ENCODE measurements at places on chromosomes 2 and 18.

DNA sequence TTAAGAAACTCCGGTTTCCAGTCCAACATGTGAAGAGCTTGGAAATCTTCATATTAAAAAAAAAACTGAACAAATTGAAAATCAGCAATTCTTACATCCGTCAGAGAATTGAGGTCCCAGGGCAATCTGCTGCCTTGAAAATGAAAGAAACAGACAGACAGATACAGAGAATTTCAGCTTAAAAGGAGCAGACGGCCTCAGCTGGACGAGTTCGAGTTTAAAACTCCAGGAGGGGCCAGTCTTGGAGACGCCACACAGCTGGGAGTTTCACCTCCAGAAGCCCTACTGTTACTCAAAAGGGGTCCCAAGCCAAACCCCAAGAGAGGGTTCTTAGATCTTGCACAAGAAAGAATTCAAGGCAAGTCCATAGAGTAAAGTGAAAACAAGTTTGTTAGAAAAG is 226.5 kb upstream of the ARL4C start:
- no peak for DNase-seq

DNA sequence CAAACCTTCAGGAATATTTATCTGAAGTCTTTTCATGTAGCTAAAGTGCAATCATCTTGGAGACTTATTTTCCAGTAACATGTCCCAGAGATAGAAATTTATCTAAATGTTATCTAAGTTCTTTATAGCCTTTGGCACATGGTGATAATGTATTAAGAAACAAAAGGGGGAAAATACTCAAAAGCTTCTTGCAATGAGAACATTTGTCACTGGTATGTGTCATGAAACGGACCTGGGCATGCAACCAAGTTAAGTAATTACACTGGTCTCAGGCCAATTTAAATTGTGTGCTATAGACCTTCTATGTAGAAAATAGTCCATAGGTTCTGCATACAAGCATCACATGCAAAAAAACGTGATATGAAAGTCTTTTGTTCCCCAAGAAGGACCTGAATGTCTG is 136.2 kb downstream of the SLC8A1 start:
- DNase-seq: no peak

DNA sequence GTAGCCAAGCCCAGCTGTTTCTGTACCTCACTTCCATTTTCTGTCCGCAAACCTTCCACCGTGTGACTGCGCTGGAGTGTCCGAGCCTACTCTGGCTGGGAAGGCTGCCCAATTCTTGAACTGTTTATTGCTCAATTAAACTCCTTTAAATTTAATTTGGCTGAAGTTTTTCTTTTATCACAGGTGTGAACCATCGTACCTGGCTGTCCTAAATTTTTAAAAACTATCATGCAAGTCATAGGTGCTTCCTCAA is 6.2 kb upstream of the RNU2-63P start:
- no peak for DNase-seq

DNA sequence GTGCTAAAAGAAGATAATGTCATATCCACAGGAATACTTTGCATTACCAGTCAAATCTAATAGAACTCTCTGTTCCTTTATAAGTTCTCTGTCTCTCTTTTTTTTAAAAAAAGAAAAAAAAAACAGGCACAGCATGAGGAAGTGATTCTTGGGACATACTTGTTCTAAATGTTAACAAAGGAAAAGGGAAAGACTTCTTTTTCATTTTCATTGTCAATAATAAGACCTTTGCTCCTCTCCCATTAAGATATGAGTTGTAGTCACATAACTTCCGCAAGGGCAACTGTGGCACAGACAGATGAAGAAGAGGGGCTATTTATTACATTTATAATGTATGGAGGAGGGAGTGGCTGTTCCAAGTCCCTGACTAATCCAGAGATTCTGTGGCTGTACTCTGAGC is 4.7 kb downstream of the CD302 start:
- no peak for DNase-seq

GRCh38 chr2:9703085-9703678 is 72.4 kb upstream of the YWHAQ start:
- DNase-seq: no peak

- peak; percentile 24 for DNase-seq
Observed at GRCh38 chr2:106282462-106283170, 88.5 kb upstream of the UXS1 start.

DNA sequence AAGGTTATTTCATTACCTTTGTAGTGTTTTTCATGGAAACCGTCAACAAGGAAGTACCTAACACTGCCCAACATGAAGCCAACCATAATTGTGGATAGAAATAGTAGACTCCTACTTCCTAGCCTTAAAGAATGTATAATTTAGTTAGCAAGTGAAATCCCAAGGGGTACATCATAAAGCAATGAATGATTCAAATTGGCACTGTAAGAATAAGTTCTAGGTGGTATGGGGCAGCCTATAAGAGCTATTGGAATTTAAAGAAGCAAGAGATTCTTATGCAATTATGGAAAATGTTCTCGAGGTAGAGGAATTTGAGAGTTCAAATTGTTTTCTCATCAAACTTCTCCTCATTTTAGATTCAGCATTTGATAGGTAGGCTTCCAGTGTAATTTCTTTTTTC is 157.9 kb downstream of the FMNL2 start:
- DNase-seq: no peak

DNA sequence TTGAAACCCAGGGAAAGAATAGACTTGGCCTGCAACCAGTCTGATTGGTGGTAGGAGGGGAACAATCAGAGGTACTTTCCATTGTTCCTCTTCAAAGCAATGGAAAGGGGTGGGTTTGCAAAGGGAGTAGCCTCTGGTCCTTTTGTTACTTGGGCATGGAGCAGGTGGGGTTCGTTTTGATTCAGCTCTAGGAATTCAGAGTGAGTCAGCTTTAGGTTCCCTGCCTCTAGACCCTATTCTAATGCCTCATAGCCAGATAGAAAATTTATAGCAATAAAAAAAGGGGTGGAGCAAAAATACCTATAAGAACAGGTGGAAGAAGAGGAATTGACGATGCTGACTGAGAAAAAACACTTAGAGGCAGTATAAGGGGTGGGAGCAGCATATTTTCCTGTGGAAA is 636.4 kb downstream of the PLCL1 start:
- DNase-seq: no peak

DNA sequence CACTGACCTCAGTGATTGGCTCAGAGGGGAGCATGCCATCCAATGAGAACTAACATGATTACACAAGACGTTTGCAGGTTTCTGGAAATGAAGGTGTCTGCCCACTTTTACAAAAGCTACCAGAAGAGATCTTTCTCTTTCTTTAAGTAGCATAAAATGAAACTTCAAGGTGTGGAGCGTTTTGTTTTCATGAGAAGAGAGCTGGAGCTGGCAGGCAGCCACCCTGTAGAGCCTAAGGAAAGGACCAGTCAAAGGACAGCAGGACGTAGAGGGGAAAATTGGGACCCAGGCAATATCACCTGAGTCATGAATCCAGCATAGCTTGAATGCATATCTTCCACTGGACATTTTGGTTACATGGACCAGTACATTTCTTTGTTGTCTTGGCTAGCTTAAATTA is 331.0 kb downstream of the EPHA4 start:
- no peak for DNase-seq

GRCh38 chr2:148162871-148163270 is 142.0 kb downstream of the MBD5 start:
- no peak for DNase-seq

- no peak for DNase-seq
Observed at GRCh38 chr2:88622307-88622706, 5.0 kb downstream of the EIF2AK3 start.

DNA sequence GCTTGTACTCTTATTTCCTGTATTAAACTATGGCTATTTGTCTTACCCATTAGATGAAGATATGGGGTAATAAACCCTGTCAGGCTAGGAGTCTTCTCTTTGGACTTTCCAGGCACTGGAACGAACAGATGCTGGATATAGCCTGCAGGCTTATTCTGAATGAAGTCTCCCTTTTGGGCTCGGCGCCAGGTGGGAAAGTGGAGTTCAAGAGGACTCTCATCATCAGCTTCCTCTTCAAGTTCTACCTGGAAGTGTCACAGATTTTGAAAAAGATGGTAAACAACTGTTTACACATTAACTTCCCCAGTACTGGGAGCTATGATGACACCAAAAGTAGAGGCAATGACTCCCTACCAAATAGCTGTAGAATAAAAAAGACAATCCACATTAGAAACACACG is 27.9 kb downstream of the AOX1 start:
- no peak for DNase-seq

- DNase-seq: no peak
Observed at GRCh38 chr2:194870974-194871535, 786.0 kb upstream of the SLC39A10 start.

- DNase-seq: no peak
Observed at GRCh38 chr2:44736270-44736942, 205.1 kb upstream of the SIX3 start.

GRCh38 chr2:156003780-156004179 is 328.7 kb downstream of the NR4A2 start:
- DNase-seq: no peak

DNA sequence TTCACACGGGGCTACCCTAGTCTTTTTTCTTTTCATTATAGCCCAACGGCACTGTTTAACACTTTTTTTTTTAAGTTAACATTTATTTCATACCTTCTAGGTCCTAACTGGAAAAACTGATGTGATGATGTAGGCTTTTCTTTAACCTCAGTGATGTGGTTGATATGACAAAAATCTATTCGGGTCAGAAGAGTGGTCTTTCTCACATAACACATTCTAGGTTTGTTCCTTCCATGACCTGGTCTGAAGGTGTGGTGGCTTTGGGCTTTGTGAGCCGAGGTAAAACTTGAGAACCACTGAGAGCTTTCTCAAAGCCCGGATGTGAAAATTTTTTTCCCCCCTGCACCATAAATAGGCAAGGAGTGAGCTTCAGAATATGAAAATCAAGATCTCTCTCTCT is 44.2 kb downstream of the GPD2 start:
- DNase-seq: no peak

GRCh38 chr2:86221066-86221684 is 21.9 kb downstream of the MRPL35 start:
- DNase-seq: peak; percentile 79

GRCh38 chr2:47019961-47020681 is 104.5 kb upstream of the MCFD2 start:
- DNase-seq: no peak

DNA sequence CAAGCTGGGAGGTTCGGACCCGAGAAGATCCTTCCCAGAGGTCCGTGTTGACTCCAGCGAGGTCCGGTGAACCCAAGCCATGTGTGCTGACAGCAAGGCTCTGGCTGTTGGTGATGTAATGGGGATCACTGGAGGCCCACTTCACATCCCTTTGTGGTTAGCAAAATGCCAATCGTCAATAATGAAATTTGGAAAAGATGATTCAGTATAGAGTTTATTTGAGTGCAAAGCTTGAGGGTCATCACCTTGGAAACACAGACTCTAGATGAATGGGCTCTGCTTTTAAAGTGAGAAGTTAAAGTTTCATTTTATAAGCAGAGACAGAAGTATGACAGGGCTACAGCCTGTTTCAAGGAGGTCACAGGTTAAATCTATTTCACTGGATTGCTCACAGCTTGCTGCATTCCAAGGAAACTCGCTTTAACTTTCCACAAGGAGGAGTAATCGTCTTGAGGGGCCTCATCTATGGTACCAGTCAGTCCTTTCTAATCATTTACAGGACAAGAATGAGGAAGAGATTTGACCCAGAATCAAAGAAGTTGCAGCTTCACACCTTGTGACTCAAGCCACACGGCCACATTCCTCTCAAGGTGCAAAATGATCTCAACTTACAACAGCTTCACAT is 140.5 kb downstream of the TPO start:
- DNase-seq: peak; percentile 50

DNA sequence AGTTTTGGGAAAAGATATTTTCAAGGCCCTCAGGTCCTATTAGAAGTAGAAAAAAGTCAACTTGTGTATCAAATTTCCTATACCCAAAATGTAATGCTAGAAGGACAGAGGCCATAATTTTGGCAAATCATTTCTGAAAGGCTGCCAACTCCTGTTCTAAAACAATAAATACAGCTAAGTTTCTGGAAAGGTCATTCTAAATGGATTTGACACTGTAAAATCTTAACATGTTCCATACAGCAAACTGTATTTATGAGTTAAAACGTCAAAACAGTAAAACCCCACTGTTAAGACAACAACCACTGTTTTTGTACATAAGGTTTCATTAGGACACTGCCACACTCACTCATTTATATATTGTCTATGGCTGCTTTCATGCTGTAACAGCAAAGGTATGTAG is 9.7 kb downstream of the FAM98A start:
- DNase-seq: no peak

DNA sequence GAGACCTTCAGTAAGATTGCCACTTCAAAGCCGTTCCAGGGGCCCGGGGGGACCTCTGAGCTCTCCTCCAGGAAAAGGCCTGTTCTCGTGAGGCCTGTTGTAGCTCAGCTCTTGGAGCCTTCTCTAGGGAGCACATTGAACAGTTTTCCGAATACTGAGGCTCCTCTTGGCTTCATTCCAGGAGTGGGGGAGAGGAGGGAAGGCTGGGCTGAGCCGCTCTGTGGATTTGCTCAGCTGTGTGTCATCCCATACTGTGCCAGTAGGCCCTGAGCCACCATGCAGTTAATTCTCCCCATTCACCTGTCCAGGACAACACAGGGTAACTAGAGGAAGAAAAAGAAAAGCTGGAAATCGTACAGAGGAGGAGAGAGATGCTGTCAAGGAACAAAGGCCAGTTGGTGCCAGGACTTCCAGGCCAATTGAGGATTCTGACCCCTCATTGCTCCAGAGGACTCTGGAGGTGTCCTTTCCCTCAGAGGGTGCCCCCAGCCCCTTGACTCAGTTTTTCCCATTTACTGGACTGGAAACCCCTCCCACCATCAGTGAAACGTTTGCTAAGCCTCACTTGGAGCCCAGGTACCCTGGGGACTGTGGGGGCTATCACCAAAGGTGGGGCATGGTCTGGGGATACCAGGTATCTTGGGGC is 41.4 kb downstream of the HS1BP3 start:
- DNase-seq: no peak

DNA sequence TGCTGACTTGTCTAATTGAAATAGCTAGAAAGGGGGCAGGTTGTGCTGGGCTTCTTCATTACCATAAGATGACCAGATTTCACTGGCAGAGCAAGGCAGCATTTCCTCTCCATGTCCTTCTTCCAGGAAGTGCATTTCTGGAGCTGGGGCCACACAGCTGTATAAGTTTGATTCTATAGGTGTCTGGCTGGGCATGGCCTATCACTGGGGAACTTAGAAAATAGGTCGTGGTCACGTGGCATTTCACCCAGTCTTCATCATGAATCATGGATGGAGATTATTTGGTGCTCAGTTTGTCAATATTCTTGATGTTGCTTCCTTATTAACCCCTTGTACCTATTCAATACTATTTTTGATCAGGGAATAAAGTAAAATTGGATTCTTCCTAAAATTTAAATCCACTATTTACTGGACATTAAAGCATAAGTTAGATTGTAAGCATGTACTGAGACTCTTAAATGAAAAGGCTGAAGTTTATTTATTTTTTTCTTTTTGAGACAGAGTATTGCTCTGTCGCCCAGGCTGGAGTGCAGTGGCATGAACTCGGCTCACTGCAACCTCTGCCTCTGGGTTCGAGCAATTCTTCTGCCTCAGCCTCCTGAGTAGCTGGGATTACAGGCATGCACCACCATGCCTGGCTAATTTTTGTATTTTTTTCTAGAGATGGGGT is 49.5 kb upstream of the TMEM87B start:
- no peak for DNase-seq

- peak; percentile 12 for DNase-seq
Observed at GRCh38 chr2:39686456-39686855, 20.7 kb downstream of the TMEM178A start.
